ENCODE measurements at places on chromosomes 12 and 14. TPM values are rescaled to one million over a fixed set of nuclear protein-coding genes. Genes with fewer than 3 reads are reported as not detected.

MAP1LC3B2 gene
- total RNA-seq: 1.0 TPM

ERBB3 gene
- total RNA-seq: 3.8 TPM

GRCh38 chr14:89858089-89858488, 96.4 kb downstream of the EFCAB11 start:
- no peaks in the 10 kb centered on the region for H3K27me3 ChIP-seq
- H3K27ac ChIP-seq: no peak overlapping the region
- H3K4me1 ChIP-seq: peaks cover 3% of the 10 kb centered on the region
- DNase-seq: no peak

- no peak for DNase-seq
- no peak overlapping the region for H3K27ac ChIP-seq
- H3K27me3 ChIP-seq: no peaks in the 10 kb centered on the region
- no peak overlapping the region for H3K4me3 ChIP-seq
- peaks cover 14% of the 10 kb centered on the region for H3K4me1 ChIP-seq
- no peaks in the 10 kb centered on the region for H3K36me3 ChIP-seq
Measured at GRCh38 chr14:68408680-68409079, 384.2 kb downstream of the ZFP36L1 start.

DNA sequence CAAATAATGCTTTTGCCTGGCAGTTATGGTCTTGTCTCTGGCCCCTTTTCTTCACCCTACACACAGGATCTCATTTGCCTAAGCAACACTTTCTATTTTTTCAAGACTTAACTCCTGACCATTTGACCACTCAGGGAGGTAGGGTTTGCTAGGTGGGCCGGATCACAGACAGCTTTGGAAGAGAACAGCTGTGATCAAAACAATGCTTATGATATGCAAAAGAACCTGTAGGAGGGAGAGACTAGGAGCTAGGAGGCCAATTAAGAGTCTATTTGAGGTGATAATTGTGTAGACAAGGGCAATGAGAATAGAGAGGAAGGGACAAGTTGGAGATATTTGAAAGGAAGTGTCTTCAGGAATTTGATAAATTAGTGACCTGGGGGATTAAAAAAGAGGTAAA, 12.3 kb upstream of the DACT1 start:
- no peaks in the 10 kb centered on the region for H3K4me1 ChIP-seq
- no peak for DNase-seq
- no peaks in the 10 kb centered on the region for H3K36me3 ChIP-seq
- no peak overlapping the region for H3K27ac ChIP-seq

DNA sequence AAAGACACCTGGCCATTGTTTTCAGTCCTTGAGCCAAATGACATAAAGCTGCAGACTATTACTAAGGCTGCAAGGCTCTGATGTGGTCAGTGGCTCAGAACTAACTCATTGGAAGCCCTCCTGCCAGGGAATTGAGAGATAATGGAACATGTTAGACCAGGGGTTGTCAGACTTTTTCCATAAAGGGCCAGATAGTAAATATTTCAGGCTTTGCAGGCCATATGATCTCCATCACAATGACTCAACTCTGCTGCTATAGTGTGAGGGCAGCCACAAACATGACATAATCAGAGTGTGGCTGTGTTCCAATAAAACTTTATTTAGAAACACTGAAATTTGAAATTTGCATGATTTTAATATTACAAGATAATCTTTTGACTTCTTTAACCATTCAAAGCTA, 140.3 kb downstream of the TMEM30B start:
- no peaks in the 10 kb centered on the region for H3K27me3 ChIP-seq
- H3K4me3 ChIP-seq: no peak overlapping the region
- H3K36me3 ChIP-seq: no peaks in the 10 kb centered on the region
- DNase-seq: no peak

GRCh38 chr14:30791522-30792351, 82.6 kb upstream of the COCH start:
- H3K27ac ChIP-seq: no peak overlapping the region
- no peaks in the 10 kb centered on the region for H3K4me1 ChIP-seq
- H3K4me3 ChIP-seq: no peak overlapping the region

DNA sequence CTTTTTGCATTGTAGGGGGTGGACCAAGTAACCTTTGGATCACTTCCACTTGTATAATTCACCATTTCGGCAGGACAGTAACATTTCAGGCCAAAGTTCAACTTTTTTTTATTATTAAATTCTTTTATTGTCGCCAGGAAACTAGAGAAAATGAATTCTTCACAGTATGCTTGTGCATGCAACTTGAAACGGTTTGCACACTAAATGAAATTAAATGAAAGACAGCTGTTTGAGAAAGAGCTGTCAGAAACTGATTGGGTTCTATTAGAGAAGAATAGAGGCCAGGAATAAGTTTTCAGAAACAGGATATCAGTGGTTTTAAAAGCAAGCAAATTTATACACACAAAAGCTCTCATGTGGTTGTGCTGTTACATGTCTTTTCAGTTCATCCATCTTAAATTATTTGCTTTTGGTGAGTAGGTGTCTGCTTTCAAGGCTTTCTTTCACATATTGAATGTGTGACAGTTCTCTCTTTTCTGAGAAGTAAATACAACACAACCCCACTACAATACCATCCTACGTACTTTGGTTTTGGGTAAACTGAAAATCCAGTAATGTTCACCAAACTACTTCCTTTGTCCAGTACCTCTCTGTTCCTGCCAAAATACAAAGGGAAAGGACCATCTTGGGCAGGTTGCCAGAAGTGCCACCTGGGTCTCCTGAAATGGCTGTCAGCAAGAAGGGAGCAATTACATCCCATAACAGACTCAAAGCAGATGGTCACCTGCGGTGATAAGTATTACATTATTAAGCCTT, 291.7 kb downstream of the RAD51B start:
- H3K4me3 ChIP-seq: no peak overlapping the region
- no peaks in the 10 kb centered on the region for H3K36me3 ChIP-seq
- H3K27ac ChIP-seq: no peak overlapping the region
- DNase-seq: no peak
- H3K4me1 ChIP-seq: peaks cover 23% of the 10 kb centered on the region
